ENCODE measurements at places on chromosomes 7 and 10.

DNA sequence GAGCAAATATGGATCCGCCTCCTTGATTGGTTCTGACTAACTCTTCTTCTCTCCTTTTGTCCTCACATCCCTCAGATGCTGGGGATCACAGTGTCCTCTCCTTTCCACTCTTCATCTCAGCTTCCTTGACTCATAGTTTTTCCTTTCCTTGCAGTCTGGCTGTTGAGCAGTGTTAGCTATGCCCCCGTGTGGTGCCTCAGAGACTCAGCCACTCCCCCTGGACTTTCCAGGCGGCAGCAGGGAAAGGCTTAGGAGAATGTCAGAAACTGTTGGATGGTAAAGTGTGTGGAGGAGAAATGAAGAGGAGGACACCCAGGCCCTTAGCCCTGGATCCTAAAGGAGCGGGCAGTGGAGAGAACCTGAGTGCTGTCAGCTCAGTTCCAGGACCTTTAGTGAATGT is 267.5 kb downstream of the CELF2 start:
- no peak for DNase-seq

DNA sequence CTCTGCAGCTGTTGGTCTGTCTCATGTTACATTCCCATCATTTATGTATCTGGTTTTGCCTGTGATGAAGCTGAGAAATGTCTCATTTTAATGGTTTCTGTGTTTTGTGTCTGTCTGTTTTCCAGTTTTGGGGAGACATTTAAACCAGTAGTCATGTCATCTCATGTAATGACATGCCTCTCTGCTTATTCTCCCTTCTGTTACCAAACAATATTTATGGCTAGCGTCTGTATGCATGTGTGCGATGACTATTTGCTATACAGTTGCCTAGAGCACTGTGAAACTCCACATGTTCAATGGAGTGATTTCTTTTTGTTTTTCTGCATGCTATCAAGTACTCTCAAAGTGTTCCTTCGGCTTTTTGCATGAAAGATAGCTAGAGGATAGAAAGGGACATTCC is 132.0 kb downstream of the ST7 start:
- no peak for DNase-seq

GRCh38 chr10:71333129-71333887 is 14.2 kb downstream of the SLC29A3 start:
- no peak for DNase-seq

GRCh38 chr10:110310741-110311140 is 6.0 kb upstream of the SMNDC1 start:
- no peak for DNase-seq

DNA sequence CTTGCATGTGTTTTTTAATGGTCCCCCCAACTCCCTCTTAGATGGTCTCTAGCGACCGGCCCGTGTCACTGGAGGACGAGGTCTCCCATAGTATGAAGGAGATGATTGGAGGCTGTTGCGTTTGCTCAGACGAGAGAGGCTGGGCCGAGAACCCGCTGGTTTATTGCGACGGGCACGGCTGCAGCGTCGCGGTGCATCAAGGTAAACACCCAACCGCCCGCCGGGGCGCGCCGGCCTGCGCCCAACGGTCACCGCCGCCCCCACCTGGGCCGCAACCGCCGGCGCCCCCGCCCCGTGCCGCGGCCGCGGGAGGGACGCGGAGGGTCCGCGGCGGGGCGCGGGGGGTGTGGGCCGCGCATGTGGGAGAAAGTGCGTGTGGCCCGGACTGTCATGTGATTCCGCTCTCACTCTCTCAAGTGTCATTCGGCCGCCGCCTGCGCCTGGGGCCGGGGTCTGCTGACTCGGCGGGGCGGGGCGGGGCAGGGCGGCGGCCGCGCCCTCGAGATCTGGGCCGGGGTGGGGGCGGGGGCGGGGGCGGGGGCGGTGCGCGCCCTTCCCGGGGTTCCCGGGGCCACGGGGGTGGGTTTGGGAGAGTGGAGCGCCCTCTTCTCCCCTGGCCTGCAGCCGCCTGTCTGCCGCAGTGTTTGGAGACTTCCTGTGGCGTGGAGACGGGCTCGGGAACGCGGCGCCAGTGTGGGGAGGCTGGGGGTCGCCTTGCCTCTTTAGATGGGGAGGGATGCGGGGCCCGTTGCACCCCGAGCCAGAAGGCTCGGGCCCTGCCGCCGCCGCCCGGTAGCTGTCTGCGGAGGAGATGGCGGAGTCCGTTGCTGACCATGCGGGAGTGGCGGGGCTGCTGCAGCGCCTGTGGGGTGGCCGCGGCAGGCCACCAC is 817 bp downstream of the MLLT10 start:
- DNase-seq, result peak; percentile 43

GRCh38 chr10:132861884-132862461 is 76.0 kb upstream of the NKX6-2 start:
- no peak for DNase-seq

GRCh38 chr10:47026301-47027107 is 115.3 kb downstream of the PTPN20 start:
- no peak for DNase-seq

DNA sequence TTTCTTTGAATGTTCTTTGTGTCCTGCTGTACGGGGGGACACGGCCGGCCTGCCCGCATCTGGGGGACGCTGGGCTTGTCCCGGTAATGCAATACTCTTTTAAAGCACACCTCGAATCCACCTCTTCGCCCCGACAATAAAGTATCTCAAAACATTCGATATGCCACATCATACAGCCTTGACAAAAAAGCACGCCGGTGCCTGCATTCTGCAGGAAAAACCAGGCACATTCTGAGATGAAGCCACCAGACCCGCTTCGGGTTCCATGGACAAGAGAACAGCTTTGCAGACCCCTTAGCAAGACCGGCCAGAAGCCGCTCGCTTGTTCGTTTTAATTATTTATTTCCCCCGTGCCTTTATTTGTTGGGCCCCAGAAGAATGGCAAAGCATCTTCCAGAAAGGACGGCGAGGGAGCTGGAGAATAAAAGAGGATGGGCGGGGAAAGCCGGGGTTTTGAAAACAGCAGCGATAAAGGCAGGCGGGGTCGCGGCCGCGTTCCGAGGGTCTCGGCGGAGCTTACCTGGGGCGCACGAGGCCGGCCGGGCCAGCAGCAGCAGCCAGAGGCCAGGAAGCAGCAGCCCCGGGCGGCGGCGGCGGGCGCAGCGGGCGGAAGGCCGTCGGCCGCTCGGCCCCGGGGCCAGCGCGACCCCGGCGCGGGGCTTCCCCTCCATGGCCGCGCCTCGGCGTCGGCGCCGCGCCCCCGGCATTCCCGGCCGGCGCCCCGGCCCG is 462 bp downstream of the KIAA1549 start:
- peak; percentile 36 for DNase-seq

DNA sequence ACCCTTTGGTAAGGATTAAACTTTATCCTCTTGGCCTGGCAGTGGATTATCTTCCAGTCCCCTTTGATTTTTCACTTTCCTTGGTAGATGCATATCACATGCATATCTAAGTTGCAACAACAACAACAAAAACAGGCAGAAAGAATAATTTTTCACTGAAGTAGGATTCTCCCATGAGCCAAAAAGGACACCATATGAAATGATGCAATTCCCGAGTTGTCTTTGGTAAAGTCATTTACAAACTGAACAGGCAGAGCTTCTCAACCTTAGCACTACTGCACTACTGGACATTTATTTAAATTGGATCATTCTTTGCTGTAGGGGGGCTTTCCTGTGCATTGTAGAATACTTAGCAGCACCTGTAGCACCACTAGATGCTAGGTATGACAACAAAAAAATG is 195.0 kb downstream of the RELN start:
- DNase-seq, result no peak

- no peak for DNase-seq
Measured at GRCh38 chr10:25522294-25522693, 347.5 kb downstream of the GPR158 start.

- no peak for DNase-seq
Measured at GRCh38 chr7:94311515-94311914, 83.2 kb upstream of the COL1A2 start.

GRCh38 chr7:117808341-117808757 is 64.9 kb downstream of the CTTNBP2 start:
- no peak for DNase-seq

DNA sequence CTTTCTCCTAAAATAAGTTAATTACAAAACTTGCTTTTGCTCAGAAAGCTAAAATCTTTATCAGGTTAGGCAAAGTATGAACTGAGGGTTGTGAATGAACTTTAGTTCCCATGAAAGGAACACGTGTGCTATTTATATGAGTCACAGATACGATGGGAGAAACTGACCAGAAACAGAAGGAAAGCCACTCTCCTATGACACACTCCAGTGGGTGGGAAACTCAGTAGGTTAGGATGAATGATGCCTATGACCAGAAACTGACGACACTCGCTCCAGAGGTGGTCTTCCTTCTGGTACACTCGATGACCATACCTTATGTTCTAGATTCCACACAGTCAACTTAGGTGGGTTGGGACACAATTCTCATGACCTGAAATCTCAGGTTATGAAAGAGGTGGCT is 215.7 kb upstream of the INHBA start:
- no peak for DNase-seq

DNA sequence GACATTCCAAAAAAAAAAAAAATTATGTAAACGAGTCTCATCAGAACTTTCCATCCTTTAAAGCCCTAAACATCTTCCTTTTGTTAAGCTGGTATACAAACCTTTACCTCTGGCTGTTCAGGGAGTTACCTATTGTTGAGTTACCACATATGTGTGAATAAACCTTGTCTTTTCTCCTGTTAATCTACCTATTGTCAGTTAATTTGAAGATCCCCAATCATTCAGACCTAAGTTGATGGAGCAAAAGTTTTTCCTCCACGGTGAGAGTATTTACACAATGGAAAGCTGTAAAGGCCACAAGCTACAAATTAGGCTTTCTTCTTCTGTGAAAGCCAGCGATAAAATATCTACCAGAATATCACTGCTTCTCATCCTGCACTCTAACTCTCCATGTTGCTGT is 80.3 kb downstream of the SKAP2 start:
- DNase-seq, result no peak

- DNase-seq, result no peak
Measured at GRCh38 chr10:11305825-11306593, 288.3 kb downstream of the CELF2 start.

GRCh38 chr7:98978672-98979071 is 100.3 kb downstream of the TRRAP start:
- DNase-seq, result no peak

GRCh38 chr10:12966067-12966466 is 35.4 kb downstream of the CCDC3 start:
- DNase-seq, result no peak

- no peak for DNase-seq
Measured at GRCh38 chr7:43199371-43200160, 87.1 kb downstream of the HECW1 start.

DNA sequence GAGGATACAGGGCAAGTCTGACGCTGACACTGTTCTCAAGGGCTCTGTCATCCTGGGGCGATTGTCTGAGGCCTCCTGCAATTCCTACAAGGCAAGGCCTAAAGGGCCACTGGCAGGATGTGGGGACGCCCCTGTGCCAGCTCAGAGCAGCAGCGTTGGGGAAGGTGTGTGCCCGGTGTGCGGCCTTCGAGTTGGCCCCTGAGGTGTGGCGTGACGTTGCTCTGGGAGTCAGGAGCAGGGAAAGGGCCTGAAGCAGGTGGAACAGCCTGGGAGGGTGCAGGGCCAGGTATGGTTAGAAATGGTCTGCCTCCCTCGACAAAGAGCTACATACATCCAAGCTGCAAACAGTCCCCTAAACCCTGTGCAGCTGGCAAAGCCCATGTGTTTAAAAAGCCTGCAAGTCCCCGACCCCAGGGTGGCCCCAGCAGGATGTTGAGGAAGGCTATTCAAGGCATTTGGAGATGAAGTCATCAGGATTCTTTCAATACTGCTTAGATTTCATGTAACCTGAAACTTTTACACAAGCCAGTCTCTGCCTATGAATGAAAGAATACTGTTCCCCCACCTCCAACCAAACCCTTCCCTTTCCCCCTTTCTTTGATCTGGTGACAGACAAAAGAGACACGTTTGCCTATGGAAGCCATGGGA is 142.5 kb upstream of the TNS3 start:
- DNase-seq, result peak; percentile 48

DNA sequence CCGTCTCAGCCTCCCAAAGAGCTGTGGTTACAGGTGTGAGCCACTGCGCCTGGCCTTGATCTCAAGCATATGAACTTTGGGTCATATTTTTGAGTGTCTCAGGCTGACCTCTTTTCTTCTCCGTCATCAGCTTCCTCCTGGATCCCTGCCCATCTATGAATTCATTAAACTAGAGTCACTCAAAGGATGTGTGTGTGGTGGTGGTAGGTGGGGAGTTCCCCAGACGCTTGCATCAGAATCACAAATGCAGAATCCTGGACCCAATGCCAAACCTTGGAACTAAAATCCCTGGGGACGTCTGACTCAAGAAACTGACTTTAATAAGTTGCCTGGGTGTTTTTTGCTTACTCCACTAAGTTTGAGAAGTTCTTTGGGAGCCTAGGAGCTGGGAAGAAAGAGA is 6.7 kb upstream of the CREB5 start:
- peak; percentile 86 for DNase-seq

- DNase-seq, result no peak
Measured at GRCh38 chr7:40572810-40573465, 438.1 kb downstream of the SUGCT start.

GRCh38 chr7:108086962-108087361 is 43.2 kb downstream of the LAMB4 start:
- DNase-seq, result no peak

Measured in ACHN (cell line).